T1000 (cell line): ENCODE measurements at places on chromosomes 7 and 10.

DNA sequence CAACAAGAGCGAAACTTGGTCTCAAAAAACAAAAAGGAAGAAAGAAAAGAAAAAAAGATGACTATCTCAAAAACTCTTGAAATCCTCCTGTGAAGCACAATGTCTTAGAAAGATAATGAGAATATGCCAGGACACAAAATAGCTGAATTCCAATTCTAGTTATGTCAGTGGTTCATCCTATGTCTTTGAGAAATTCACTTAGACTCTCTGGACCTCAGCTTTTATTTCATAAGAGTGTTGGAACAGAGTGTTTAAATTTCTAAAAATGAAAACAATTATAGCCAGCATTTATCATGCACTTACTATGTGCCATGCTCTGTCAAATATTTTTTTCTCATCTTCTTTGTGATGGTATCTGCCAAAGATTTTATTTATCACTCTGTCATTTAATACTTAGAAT lies 13.3 kb upstream of the HYCC1 start:
- DNase-seq, result no peak

- DNase-seq, result no peak
These were observed 285.9 kb downstream of the ADARB2 start for GRCh38 chr10:1451362-1451888.

DNA sequence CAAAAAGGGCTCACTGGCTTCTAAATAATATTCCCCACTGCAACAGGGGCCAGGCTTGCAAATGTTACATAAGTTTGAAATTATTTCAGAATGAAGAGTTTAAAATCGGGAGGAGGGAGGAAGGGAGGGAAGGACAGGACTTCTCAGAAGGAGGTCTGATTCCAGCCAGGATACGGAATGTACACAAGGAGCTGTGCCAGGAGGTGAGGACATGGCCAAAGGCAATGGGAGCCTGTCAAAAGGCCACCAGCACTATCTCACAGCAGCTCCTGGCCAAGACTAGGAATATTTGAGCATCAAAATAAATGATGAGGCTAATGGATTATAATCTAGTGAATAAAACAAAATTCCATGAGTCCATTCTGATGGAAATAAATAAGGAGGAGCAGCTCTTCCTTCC lies 18.6 kb upstream of the DRGX start:
- DNase-seq, result no peak

- DNase-seq, result no peak
These were observed 6.7 kb downstream of the OTUD1 start for GRCh38 chr10:23445591-23445990.

DNA sequence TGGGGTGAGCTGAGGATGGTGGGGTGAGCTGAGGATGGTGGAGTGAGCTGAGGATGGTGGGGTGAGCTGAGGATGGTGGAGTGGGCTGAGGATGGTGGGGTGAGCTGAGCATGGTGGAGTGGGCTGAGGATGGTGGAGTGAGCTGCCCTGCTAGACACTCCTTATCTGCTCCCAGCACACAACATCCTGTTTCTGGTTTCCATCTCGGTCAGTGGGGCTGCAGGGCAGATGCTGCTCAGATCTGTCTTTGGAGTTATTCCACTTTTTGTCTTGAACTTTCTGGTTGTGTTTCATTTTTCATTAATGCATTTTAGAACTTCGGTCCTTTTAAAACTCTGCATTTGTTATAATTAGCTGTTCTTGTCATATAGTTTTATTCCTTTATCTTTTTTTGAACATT lies 67.9 kb upstream of the ANTXRL start:
- DNase-seq, result no peak

- DNase-seq, result no peak
These were observed 31.9 kb downstream of the SCRN1 start for GRCh38 chr7:29957521-29958310.

- DNase-seq, result no peak
These were observed 76.6 kb downstream of the NDUFB2 start for GRCh38 chr7:140773104-140773503.

DNA sequence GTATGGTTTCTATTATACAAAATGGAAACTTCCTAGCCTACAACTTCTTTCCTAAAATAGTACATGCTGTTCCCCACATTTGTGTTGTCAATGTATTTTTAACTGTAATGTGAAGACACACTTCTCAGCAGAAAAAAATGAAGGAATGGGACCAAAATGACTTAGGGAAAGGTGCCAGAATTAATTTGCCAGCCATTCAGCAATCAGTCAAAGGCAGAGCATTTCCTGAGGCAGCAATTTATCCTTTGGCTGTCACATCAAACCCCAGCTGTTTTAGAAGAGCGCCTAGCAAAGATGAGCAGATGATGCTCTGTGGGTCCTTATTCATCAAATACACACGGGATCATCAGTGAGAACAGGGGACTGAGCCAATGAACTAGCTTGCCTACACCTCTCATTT lies 592.5 kb downstream of the KCNMA1 start:
- DNase-seq, result no peak

DNA sequence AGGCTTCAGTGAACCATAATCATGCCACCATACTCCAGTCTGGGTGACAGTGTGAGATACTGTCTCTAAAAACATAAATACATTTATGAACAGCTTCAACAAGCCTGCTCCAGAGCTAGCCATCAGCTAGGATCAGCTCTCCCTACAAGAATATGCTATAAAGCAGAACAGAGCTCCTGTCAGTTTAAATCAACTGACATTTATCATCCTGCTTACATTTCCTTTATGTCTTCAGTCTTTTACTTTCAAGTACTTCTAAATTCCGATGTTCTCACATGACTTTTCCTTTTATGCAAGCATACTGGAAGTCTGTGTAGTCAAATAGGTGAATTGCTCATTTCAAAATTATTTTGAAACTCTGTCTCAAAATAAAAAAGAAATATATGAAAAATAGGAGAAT lies 64.6 kb downstream of the COA1 start:
- no peak for DNase-seq

- no peak for DNase-seq
These were observed 154.5 kb downstream of the WDR37 start for GRCh38 chr10:1210667-1211066.

- DNase-seq, result no peak
These were observed 682.5 kb downstream of the LRMDA start for GRCh38 chr10:76113952-76114351.

- DNase-seq, result no peak
These were observed 8.5 kb upstream of the GLCCI1 start for GRCh38 chr7:7959979-7960670.

DNA sequence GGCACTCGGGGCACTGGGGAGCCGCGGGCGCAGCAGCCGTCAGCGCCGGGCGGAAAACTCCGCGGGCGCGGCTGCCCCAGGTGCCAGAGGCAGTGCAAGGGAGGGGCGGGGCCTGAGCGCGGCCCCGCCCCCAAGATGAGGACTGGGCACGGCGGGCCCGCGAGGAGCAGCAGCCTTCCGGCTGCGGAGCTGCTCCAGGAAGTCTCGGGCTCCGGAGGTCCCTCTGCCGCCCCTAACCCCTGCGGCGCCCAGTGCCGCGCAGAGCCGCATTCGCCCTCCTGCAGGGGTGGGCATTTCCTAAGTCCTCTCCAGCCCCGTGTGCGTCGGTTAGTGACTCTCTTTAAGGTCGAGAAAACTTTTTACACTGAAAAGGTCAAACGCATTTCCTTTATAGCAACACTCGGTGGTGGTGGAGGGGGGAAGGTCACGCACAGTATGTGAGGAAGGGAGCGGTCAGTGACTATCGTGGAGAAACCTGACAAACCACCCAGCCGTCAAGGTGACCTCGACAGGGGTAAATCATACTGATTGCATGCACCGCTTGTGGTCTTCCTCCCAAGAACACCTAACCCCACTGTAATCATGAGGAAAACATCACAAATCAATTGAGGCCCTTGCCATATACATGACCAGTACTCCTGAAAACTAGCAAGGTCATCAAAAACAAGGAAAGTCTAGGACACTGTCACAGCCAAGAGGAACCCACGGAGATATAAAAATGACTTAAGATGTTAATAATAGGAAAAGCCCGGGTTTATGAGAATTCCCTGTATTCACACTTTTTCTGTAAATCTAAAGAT lies at the start of gene ANXA11:
TSS of gene ANXA11 (minus strand) at position 61 of the 800 bp plus-strand sequence. CDS start 32,676 bp downstream, outside the sequence.
- peak; percentile 41 for DNase-seq

DNA sequence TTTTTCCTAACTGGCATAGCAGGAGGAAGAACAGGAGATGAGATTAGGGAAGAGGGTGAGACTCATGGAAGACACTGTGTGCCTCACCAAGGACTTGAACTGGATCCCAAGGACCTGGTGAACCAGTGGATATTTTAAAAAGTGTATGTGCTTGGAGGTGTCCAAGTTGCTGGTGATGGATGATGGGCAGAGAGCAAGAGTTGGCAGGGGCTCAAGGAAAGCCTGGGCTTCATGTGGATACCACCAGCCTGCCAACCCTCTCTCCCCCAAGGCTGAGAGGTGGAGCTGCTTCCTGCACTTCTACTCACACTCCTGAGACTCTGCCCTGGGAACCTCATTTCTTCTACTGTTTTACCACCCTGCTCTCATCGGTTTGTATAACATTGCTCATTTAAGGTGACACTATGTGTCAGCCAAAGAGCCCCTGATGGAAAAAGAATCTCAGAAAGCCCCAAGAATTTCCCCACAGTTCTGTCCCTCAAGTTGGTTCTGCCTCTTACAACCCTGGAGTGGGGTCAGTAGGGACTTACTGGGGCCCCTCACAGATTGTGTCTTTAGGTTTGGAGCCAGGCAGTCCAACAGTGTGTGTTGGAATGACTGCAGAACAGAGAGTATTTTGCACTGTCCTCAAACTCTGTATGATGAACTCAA lies 56.2 kb upstream of the PDCD4 start:
- DNase-seq, result no peak

DNA sequence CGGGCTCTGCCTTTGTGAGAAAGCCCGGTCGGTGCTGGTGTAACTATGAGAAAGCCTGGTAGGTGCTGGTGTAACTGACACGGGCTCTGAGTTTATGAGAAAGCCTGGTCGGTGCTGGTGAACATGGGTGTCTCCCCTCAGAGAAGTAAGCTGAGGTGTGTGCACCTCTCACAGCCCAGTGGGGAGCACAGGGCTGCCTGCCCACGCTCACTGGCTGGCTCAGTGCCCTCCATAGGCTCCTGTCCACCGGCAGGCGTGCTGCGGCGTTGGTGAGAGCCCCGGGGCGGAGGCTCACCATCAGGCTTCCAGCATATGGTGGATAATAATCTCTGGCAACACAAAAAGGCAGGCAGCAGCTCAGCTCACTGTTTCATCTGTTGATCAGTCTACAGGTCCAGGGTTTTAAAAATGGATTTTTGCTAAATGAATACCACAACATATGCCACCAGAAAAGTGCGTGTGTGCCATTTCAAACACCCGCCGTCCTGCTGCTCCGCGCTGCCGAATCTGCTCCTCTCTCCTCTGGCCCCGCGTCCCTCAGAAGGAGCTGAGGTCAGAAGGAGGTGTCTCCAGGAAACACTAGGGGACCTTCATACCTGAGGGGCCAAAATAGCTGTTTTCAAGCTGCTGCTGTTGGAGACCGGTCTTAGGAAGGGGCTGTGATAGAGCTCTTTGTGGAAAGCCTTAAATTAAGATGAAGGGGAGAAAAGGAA lies 365.7 kb downstream of the DNAJB6 start:
- DNase-seq, result no peak

DNA sequence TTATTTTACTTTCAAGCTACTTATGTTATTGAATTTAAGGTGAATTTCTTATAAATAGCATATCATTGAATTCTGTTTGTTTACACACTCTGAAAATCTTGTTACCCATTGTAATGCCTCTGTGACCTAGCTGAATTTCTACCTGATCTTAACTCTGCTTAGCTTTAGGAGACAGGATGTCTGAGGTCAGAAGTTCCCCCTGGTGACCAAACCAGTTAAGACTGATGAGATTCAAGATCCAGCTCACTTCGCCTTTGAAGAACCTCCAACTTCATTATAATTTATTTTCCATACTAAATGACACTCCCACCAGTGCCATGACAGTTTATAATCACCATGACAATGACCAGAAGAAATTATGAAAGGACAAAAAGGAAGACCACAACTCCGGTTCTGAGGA lies 213.4 kb upstream of the CDC14C start:
- no peak for DNase-seq

GRCh38 chr10:123301077-123301857 lies 147.1 kb downstream of the BUB3 start:
- DNase-seq, result peak; percentile 8

GRCh38 chr7:151696721-151697514 lies 177.2 kb upstream of the RHEB start:
- no peak for DNase-seq

DNA sequence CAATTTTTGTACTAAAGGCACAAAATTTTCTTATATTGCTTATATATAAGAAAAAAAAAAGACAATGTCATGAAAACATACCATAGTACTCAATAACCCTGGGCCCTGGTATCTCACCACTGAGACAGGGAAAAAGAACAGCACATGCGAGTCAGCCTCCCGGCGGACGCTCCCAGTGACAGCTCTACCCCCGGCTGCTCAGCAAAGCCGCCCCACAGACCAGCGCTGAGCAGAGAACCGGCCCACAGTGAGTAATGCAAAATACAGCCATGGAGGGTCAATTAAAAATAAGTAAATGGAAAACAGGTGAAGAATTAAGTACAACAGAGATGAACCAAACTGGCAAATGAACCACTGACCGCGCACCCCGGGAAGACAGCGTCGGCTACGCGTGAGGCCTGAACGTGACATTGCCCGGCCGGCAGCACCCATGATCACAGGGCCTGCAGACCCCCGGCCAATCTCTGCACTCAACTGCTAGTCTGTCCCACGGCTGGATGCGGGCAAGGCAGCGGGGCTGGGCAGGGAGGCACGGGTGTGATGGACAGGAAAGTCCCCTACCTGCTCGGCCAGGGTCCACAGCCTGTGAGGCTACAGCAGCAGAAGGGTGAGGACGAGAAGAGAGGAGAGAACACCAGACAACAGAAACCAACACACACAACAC lies 175.9 kb downstream of the ZMYND11 start:
- no peak for DNase-seq

DNA sequence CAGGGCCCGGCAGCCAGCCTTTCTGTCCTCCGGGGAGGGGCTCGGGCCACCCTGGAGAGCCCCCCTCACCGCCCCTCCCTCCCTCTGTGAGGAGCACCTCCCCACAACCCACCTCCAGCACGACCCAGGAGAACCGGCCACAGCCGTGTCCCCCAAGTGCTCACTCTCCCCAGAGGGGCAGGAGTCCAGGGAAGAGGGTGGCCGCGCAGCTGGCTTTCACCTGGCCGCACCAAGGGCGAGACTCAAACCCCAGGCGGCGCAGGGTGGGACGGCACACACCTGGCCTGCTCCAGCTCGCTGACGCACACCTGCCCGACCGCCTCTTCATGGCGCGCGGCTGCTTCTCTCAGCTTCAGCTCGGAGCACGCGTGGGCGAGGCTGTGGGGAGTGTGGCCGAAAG lies 73.4 kb downstream of the CFAP46 start:
- no peak for DNase-seq

DNA sequence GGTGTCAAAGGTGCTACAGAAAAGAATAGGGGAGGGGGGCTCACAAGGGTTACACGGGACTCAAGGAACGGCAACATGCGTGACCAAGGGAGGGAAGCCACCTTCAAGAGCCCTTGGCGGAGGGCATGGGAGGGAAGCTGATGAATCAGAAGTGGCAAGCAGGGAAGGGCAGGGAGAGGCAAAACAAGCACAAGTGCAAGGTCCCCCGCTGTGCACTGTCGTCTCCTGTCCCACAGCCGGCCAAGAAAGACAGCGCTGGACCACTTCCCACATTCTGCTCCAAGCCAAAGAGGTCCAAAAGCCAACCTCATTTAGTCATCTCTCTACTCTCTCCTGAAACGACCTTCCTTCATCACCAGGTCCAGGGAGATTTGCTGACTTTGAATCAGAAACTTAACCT lies 102.7 kb downstream of the CALN1 start:
- DNase-seq, result no peak
